Neural crest cell (in vitro differentiated cells): ENCODE measurements at places on chromosomes 4 and X.
A peak's percentile ranks its signal among the peaks of the same experiment; 100 is the strongest.

DNA sequence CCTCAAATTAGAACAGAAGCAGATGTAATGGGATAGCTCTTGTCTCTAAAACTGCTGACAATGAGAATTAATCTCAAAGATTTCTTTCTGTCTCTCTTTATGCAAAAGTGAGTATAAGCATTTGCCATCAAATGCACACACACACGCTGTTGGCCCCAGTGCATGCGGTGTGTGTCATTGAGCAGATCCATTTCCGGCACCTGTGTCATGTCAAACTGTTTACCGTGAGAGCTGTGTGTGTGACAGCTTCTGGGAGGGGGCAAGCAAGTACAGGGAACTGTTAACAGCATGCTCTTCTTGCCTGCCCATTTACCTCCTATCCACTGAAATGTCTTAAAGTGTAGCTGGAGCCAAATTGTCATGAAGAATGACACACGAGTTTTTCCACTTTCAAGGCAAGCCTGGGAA, 297.9 kb upstream of the FAT4 start:
- DNase-seq: no peak

- DNase-seq: no peak
Measured at GRCh38 chrX:57313583-57314215, 27.2 kb downstream of the FAAH2 start.

- DNase-seq: no peak
Measured at GRCh38 chr4:176622251-176622948, 170.3 kb downstream of the VEGFC start.

DNA sequence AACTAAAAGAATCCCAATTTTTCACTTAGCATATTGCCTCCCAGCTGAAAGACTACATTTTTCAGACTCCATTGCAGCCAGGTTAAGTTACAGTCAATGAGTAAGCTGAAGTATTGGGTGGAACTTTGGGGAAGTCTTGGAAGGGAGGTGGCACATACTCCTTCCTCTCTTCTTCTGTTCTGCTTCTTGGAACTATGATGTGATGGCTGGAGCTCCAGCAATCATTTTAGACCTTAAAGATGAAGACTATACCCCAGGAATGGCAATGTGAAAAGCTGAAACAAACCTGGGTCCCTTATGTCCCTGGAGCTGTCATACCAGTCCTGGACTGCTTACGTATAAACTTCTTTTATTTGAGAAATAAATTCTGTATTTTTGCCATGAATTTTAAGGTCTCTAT, 30.8 kb downstream of the SAT1 start:
- DNase-seq: no peak

- peak; percentile 81 for DNase-seq
Measured at GRCh38 chr4:153151535-153152455, 52.4 kb upstream of the TRIM2 start.

GRCh38 chr4:90730752-90731151, 603.6 kb downstream of the CCSER1 start:
- no peak for DNase-seq

DNA sequence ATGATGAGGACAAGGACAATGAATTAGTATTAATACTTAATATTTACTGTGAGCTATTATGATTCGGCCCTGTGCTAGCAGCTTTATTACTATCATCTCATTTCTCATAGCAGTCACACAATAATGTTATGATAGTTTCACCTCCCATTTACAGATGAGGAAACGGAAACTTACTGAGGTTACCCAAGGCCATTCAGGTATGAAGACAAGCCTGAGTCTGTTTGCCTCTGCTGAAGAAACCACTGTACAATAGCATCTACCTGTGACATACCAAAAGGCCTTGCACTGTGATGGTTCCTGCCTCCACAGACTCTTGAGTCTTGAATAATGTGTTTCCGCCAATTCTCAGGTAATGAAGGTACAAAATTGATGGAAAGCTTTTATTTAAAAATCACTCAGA, 248.5 kb downstream of the NPFFR2 start:
- DNase-seq: no peak

- no peak for DNase-seq
Measured at GRCh38 chr4:87911252-87911774, 64.2 kb upstream of the SPP1 start.

GRCh38 chrX:49041744-49042580, 1.2 kb downstream of the TFE3 start:
- DNase-seq: no peak

- DNase-seq: no peak
Measured at GRCh38 chr4:185708348-185708747, 103.6 kb downstream of the SORBS2 start.

- DNase-seq: peak; percentile 46
Measured at GRCh38 chrX:132489578-132490419, 961 bp upstream of the MBNL3 start.

GRCh38 chrX:133674726-133675470, 259.6 kb upstream of the GPC4 start:
- no peak for DNase-seq

- no peak for DNase-seq
Measured at GRCh38 chr4:15873117-15873516, 65.4 kb downstream of the FGFBP1 start.

- DNase-seq: no peak
Measured at GRCh38 chr4:186017801-186018200, 51.2 kb upstream of the TLR3 start.

DNA sequence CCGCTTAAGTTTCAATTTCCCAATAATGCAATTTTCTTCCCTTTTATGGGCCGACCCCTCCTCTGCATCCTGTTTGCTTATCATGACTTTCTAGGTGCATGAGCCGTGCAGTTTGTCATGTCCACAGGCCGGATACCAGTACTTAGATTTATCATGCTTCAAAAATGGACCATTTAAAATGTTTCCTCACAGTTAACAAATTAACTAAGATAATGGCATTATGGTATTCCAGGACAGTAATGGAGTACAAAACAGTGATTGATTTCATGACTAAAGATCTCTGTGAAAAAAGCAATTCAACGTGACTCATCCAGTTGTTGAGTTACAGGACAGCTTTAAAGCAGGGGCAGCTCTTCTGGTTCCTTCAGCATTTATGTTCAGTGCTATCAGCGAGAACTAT, 23.0 kb downstream of the SNX25 start:
- no peak for DNase-seq

GRCh38 chr4:2961421-2961810, 1.8 kb downstream of the NOP14 start:
- no peak for DNase-seq

GRCh38 chrX:19121898-19122640, at the start of gene ADGRG2:
TSS of gene ADGRG2 (minus strand) at chrX:19122468. CDS start at chrX:19068834, 53,634 bp downstream.
- DNase-seq: peak; percentile 20

- no peak for DNase-seq
Measured at GRCh38 chrX:40933706-40934425, 151.4 kb upstream of the USP9X start.

DNA sequence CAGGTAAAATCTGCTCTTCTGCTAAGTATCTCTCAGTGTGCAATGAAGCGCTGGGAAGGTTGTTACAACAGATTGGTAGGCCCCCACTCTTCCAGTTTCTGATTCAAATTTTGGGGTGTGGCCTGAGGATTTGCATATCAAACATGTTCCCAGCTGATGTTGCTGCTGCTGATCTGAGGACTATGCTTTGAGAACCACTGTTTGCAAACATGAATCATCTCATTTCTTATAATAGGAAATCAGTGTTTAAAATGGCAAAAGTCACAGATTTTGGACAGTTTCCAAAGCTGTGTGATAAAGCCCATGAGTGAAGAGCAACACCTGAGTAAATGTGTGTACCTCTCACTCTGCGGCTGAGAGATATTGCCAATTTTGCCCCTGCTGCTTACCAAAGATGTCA, 36.2 kb upstream of the NDNF start:
- DNase-seq: no peak

GRCh38 chr4:133402616-133403015, 253.5 kb downstream of the PCDH10 start:
- DNase-seq: no peak

DNA sequence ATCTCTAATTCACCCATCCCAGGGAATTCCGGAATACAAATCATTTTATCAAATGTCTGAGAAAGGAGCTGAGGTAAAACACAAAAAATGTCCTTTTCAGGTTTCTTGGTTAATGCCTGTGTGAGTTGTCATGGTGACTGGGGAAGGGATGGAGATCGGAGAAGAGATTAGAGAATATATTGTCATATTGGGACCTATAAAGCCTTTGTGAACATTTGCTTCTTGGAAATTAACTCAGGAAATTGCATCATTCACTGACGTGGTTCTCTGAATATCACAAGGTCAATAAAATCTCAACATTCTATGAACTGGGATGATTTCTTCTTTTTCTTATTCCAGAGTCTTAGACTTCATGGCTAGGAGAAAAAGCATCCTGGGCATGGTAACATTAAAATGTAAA, 174.8 kb upstream of the GLRA2 start:
- DNase-seq: no peak

DNA sequence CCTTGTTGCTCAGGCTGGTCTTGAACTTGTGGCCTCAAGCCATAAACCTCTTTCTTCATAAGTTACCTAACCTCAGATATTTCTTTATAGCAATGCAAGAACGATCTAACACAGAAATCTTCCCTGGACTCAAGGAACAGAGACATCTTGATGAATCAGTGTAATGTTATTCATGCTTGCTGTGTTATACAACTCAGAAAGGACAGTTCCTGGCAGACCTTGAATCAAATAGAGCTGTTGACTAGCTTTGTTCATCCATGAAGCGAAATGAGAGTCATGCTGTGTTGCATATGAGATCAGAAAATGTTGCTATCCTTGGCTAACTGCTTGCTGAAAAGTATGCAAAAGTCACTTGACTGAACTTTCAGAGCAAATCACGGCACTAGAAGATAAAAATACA, 72.6 kb upstream of the ARHGAP24 start:
- DNase-seq: no peak

DNA sequence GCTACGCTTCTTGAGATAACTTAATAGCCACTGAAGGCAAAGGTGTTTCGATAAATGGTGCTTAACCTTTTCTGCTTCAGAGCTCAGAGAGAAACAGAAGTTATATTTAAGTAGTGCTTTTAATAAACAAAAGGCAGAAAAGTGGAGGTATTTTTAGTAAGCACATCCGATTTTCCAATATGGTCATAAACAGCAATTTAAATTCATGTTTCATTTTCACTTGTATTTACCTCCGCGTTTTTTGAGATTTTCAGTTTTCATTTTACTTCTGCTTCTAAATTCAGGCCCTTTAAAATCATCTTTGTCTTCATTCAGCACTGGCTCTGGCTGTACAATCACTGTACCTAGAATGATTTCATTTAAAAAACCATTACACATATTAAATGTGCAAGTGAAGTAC, 92.4 kb downstream of the ATRX start:
- no peak for DNase-seq

- no peak for DNase-seq
Measured at GRCh38 chr4:163110442-163110841, 56.2 kb downstream of the NAF1 start.

DNA sequence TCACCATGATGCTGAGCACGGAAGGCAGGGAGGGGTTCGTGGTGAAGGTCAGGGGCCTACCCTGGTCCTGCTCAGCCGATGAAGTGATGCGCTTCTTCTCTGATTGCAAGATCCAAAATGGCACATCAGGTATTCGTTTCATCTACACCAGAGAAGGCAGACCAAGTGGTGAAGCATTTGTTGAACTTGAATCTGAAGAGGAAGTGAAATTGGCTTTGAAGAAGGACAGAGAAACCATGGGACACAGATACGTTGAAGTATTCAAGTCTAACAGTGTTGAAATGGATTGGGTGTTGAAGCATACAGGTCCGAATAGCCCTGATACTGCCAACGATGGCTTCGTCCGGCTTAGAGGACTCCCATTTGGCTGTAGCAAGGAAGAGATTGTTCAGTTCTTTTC, 4.0 kb downstream of the HNRNPH2 start:
- no peak for DNase-seq

- no peak for DNase-seq
Measured at GRCh38 chrX:12060489-12061260, 77.6 kb upstream of the FRMPD4 start.

- no peak for DNase-seq
Measured at GRCh38 chr4:68476191-68476590, 28.9 kb downstream of the TMPRSS11E start.
